ENCODE measurements at places on chromosomes 13 and 19.

GRCh38 chr13:51923983-51924539 lies 62.3 kb downstream of the CCDC70 start:
- no peak for DNase-seq

- DNase-seq: peak; percentile 11
Measured at GRCh38 chr19:8663920-8664670, 33.7 kb downstream of the NFILZ start.

- no peak for DNase-seq
Measured at GRCh38 chr19:943551-944170, 17.8 kb downstream of the ARID3A start.

GRCh38 chr13:111546921-111547675 lies 226.7 kb downstream of the TEX29 start:
- no peak for DNase-seq

GRCh38 chr13:35648201-35648600 lies 171.7 kb upstream of the MAB21L1 start:
- no peak for DNase-seq

DNA sequence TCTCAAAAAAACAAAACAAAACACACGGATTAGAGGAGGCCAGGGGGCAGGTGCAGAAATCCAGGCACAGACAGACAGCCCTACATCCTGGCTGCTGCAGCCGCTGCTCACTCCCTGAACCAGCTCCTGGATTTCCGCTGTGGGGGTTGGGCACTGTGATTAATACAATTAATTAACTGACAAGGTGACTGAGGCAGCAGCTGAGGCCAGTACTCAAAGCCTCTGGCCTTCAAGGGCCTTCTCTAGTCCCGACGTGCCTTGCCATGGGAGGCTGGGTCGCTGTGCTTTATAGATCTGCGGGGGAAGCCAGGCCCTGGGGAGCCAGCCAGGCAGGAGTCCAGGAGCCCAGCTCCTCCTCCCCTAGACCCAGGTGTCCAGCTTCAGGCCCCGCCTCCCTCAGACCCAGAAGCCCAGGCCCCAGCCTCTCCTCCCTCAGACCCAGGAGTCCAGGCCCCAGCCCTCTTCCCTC lies 4.6 kb downstream of the NECTIN2 start:
- no peak for DNase-seq

- no peak for DNase-seq
Measured at GRCh38 chr19:10984166-10984735, 23.4 kb downstream of the SMARCA4 start.

DNA sequence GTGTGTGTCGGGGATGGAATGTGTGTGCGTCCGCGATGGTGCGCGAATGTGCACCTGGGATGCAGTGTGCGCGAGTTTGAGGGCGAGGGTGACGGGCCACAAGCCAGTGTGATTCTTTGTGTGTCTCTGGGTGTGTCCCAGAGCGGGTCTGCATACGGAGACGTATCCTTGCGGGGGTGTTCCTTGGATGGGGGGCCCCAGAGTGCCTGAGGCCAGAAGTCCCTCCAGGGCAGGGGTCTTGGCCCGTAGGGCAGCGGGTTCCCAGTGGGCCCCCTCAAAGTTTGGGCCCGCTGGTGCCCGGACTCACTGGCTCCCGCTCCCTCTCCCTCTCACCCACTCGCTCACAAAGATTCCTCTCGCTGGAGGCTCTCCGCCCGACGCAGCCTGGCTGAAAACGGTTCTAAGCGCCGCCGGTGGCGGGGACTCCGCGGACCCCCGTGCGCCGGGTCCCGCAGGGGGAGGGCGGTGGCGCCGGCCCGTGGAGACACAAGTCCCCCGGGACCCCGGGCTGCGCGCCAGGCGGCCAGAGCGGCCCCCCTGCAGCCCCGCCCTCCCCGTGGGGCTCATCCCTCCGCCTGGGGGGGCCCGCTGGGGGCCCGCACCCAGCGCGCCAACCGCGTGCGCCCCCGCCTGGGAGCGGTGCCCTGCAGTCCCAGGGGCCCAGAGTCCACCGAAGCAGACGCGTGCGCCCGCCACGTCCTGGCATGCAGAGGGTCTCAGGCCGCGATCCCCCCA lies 886 bp downstream of the CRLF1 start:
- DNase-seq: no peak

- peak; percentile 5 for DNase-seq
Measured at GRCh38 chr19:53132141-53132991, at the start of gene ZNF415. Gene ZNF415 (minus strand): TSS chr19:53132910. CDS start chr19:53122676, 10,234 bp downstream.

Data from stimulated activated CD4-positive, alpha-beta T cell treated with anti-CD3 and anti-CD28 coated beads, TNF-alpha, amount 100 ng/mL, for 24 hours (primary cell).